Kidney glomerular epithelial cell (primary cell): ENCODE measurements at places on chromosomes 2 and 18.

- DNase-seq = no peak
These were observed 1355.4 kb downstream of the LRP1B start for GRCh38 chr2:140775411-140775810.

DNA sequence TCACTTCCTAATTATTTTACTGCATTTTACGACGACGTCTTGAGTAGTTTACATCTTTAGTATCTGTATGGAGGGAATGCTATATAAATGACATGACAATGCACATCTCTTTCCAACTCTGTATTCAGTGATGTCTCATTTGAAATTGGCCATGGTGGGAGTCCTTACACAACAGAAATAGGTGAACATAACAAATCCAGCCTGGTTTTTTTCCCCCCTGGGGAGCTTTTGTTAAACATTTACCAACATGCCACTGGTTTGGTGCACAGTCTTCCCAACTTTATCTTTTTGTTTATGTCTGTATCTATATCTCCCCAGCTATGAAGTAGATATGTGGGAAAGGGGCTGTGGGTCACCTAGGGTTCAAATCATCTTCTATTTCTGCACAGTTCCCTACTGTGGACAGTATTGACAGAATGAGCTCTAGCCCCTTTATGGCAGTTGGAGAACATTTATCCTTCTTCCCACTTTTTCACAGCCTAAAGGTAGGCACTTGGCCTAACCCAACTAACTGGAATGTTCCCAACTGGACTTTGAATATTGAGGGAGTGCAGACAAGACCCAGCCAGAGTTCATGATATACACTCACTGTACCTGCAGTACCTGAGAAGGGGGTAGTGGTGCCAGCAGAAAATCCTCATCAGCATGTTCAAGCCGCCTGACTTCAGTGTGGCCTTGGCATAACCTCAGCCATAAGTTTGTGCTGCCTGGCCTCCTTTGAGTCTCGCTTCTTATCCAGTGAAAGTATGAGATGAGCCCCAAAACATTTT is 5.7 kb upstream of the RTKN start:
- DNase-seq = no peak

- DNase-seq = no peak
These were observed 1147.1 kb downstream of the CNTNAP5 start for GRCh38 chr2:125172181-125172580.

DNA sequence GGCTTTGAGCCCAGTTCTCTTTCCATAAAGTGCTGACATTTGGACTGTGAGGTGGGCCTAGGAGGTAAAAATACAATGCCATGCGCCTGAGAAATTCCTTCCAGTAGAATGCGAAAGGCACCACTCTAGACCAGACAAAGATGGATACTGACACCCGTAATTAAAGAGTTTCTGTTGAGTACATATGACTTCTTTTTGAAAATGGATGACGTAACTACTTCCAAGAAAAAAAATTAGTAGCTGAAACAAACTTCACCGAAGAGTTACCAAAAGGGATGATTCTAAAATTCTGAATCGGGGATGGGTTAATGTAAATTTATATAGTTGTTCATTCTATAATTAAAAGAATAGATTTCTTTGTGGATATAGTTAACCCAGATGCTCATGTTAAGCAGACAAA is 146.8 kb downstream of the ALK start:
- no peak for DNase-seq
